ENCODE measurements at places on chromosomes 2 and 18.

DNA sequence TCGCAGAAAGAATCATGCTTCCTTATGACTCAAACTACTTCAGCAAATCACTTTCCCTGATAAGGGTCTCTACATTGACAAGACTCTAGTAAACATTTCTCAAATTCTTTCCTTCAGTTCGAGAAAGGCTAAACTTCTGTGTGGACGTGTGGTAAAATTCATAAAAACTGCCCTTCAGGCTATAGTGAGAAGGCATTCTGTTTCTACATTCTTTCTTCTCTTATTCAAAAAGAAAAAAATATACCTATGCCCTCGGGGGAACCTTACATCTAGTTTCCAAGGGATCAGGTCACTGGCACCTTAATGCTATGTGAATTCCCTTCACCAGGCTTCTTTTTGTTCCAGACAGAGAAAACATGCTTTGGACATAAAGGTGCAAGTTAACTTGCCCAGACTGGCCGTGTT, 4.9 kb downstream of the VIT start:
- DNase-seq: no peak

- no peak for DNase-seq
Measured at GRCh38 chr2:71618327-71619113, 165.2 kb downstream of the DYSF start.

DNA sequence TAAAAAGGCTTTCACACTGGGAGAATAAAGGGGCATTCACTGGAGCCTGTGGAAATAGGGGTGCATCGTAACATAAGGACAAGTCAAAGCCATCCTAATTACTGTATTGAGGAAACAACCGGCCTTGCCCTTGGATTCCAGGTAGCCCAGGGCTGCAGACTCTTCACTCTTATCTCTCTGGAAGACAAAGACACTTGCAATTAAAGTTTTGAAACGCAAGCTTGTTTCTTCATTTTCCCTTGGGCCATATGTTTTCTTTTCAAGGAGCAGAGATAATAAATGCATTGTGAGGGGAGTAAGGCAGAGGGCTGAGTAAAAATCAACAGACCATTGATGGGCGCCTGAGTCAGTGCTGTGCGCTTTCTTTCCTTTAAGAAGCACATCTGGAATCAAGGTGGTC, 11.5 kb downstream of the TNFRSF11A start:
- no peak for DNase-seq

DNA sequence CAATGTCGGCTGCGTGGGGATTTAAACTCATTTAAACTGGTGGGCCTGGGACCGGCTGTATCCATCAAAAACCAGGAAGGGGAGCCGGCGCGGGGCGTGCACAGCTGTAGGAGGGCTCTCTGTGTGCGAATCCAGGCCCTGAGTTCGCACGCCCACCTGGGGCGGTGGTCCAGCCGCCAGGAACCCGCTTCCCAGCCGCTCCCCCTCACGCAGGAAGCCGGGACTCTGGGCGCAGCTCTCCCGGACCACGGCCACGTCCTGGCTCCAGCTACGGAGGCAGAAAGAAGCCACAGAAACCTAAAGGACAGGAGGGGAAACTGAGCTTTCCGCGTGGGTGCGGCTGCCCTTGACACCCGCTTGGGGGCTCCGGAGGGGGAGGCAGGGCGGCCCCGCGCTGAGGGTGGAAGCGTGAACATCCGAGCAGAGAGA, 80.6 kb downstream of the GFPT1 start:
- DNase-seq: no peak

DNA sequence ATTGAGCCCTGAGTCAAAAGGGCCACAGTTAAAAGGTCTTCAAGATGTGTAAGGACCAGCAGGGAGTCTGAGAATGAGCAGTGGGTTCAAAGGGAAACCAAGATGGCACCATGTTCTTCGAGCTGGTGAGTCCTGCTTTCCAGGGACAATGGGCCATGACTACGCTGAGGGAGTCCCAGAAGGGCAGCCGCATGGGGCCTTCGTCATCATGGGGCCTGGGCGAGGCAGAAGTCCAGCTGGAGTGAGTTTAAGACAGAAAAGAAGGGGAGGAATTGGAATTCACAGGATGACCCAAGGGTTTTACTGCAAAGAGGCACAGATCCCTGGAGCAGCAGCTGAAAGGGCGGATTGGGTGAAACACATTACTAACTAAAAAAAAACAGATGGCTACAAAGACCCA, 340.8 kb upstream of the MYT1L start:
- no peak for DNase-seq

DNA sequence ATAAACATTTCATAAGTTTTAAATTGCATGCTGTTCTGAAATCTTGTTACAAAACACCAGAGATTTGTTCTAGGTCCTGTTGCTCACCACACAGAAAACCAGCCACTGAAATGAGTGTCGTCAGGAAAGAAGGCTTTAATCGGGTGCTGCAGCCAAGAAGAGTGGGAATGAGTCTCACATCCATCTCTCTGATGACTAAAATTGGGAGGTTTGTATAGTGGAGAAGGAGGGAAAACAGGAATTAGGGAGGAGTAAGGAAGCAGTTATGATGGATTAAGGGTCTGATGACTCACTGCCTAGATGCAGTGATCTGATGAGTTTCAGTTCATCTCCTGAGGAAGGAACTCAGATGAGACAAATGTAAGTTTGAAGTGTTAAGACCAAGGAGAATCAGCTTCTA, 42.1 kb upstream of the GPR39 start:
- DNase-seq: no peak

DNA sequence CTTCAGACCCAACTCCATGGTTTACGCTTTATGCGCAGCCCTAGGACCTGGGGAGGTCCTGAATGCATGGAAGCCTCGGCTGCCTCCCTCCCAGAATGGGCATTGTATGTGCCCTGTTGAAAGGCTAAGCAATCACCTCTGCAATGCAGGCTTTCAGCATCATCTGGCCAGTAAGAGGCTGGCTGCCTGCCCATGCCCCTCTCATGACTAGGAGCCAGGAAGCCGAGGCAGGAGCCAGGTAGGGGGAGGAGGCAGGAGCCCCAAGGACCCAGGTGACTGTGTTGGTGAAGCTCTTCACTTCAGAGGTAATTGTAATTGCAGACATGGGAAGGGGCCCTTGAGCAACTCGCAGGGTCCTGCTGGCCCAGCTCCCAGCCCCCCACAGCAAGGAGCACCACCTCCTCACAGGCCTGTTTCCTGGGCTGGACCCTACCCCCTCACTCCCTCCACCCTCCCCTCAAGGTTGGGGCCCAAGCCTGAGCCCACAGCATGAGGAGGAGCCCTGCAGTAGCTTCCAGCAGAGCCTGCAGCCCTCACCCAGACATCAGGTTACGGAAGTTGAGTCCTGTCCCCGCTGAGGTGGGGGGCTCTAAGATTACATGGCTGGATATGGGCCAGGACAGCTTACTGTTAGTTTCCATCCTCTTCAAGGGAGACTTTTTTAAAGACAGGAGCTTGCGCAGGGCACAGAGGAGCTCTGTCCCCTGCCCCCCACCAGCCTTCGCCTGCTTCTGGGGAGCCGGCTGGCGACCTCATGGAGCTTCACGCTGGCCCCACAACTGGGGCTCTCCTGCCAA, 21.9 kb downstream of the CRACDL start:
- DNase-seq: no peak

All from activated CD4-positive, alpha-beta T cell treated with anti-CD3 and anti-CD28 coated beads, Interleukin-10, Interleukin-2, amounts not matched to agents 100 ng/mL and 50 ng/mL, durations not matched to agents 16 hours and 8 hours (primary cell).